Left colon (tissue), 2 donors: ENCODE measurements at places on chromosomes 1 and 21. TPM values are rescaled to one million over a fixed set of nuclear protein-coding genes. Genes with fewer than 3 reads are reported as not detected.

The KLHDC8A gene
- total RNA-seq = 0.40 TPM

The CHI3L1 gene
- total RNA-seq = 3.0 TPM

The SPATA17 gene
- total RNA-seq = 0.25 TPM

The ITGB2 gene
- 33.1 TPM for total RNA-seq

The MTARC1 gene
- 27.3 TPM for total RNA-seq

The PRDX6 gene
- total RNA-seq = 680 TPM

The CRYAA gene
- total RNA-seq = not detected

The PTPRU gene
- 2.4 TPM for total RNA-seq

The EPHA2 gene
- 48.1 TPM for total RNA-seq

The GLRX2 gene
- total RNA-seq = 25.3 TPM

The F5 gene
- 1.2 TPM for total RNA-seq

The TCHHL1 gene
- total RNA-seq = not detected

The SPRR2B gene
- total RNA-seq = not detected

The RASSF5 gene
- 7.7 TPM for total RNA-seq

The TNFRSF4 gene
- total RNA-seq = 0.55 TPM

The TAF13 gene
- total RNA-seq = 48.1 TPM

The AKNAD1 gene
- total RNA-seq = not detected

The SVBP gene
- 18.0 TPM for total RNA-seq

The KCND3 gene
- total RNA-seq = 3.0 TPM

The ANKRD35 gene
- total RNA-seq = 0.12 TPM

The TP73 gene
- total RNA-seq = 0.70 TPM
